RWPE1 (cell line): ENCODE measurements at places on chromosomes 3 and 15.

DNA sequence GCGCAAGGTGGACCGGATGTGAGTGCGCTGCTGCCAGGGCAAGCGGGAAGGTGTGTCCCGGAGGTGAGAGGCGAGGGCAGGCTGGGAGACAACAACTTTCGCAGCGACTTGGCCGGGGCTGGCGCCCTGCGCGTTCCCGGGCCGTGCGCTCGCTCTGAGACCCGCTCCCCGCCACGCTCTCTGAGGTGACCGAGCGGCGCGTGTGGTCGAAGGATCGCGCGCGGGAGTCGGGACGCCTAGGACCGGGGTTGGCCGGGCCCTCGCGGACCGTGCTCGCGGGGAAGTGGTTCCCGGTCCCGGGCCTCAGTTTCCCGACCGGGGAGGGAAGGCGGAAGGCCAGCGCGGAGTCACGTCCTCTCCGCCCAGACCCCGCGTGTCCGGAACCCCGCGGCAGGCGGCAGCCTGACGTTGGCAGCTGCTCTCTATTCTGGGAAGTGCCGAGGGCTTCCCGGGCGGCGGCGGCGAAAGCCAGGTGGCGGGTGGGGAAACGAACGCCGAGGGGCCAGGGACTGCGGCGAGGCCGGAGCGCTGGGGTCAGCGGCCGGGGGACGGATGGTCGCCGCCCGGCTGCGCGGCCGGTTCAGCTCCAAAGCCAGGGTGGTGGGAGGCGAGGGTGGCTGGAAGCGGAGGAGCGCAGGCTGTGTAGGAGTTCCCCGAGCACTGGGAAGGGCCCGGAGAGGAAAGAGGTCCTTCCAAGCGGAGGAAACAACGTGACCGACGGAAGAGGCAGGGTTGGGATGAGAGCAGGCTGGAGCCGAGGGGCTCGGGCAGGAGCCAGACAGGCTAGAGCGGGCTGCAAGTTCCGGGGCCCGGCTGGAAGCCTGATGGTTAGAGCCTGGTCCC lies 1.0 kb upstream of the IGF2BP2 start:
- DNase-seq = peak; percentile 59

DNA sequence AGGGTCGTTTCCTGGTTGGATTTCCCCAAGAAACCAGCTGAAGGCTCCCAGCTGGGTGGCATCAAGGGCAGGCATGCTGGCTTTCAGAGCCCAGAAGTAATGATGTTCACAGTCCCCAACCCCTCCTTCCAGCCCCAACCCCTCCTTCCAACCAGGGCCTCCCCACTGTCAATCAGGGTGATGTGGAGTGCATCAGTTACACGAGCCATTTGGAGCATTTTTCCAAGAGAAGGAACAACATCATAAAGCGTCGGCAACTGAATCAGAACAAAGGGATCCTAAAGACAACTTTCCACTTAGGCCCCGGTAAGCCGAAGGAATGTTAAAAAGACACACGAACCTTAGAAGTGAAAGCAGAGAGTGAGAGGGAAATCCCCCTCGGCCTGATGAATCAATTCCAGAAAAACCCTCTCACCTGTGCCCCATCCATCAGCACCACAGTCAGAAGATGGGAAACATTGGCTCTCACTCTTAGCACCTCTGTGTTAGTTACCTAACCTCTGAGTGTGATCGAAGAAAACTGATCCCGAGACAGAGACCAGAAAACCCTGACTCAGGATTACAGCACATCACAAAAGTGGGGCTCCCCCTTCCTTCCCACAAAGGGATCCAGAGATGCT lies 101.2 kb upstream of the WNT5A start:
- DNase-seq = no peak

GRCh38 chr3:165817160-165817709 lies 20.0 kb downstream of the BCHE start:
- no peak for DNase-seq

GRCh38 chr3:64815195-64815631 lies 127.4 kb upstream of the ADAMTS9 start:
- DNase-seq = no peak

- peak; percentile 25 for DNase-seq
Measured at GRCh38 chr3:100089812-100090668, 24.3 kb downstream of the FILIP1L start.

DNA sequence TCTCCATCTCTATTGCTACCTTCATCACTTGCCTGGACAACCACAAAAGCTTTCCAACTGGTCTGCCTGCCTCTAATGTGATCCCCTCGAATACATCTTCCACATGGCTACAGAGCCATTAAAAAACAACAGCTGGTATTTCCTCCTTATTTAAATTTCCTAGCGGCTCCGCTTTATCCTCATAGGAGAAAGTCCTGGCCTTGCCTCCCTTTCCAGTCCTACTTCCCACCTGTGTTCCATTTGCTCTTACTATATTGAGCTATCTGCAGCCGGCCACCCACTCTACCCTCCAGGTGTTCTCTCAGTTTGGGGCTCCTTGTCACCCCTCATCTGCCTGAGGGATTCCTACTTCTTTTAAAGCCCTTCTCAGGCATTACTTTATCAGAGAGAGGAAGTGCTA lies 49.7 kb upstream of the TSPAN3 start:
- no peak for DNase-seq

DNA sequence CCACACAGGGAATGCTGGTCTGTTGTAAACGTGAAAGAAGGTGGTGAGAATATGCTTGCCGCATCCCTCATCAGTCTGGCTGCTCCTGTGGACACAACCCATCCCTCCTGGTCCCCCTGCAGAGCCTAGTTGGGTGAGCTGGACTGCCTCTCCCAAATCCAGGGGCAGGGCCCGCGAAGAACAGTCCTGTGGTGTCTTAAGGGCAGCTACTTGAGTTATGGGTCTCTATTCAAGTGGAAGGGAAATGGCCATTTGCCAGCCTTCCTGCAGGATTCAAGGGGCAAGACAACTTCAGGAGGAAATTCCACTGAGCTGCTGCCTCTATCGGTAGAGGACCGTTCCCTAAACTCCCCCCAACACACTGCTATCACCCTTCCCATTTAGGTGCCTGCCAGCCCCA lies 98.9 kb downstream of the IQSEC1 start:
- DNase-seq = no peak
